ENCODE measurements at places on chromosomes 13 and 19.

DNA sequence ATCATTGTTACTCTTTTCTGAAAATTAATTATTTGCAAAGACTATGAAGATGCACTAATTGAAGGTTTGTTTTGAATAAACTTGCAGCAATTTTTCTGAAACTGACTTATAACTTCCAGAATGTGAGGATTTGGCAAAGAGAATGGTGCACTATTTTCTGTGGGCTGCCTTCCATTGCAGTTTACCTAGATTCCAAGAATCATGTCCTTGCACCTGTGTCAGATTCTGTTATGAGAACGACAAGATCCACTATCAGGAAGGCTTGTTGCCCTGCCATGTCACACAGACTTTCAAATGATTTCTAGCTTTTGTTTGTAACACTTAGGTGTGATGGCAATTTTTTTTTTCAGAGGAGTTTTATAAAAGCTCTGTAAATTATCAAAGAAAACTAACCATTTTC is 5.6 kb upstream of the SLAIN1 start:
- no peaks in the 10 kb centered on the region for H3K4me1 ChIP-seq
- DNase-seq: no peak
- H3K4me3 ChIP-seq: no peak overlapping the region

- H3K27ac ChIP-seq: no peak overlapping the region
- no peaks in the 10 kb centered on the region for H3K36me3 ChIP-seq
- peaks cover 4% of the 10 kb centered on the region for H3K4me1 ChIP-seq
- no peak for DNase-seq
- H3K27me3 ChIP-seq: no peaks in the 10 kb centered on the region
Measured at GRCh38 chr13:114140131-114140905, 7.9 kb upstream of the RASA3 start.

DNA sequence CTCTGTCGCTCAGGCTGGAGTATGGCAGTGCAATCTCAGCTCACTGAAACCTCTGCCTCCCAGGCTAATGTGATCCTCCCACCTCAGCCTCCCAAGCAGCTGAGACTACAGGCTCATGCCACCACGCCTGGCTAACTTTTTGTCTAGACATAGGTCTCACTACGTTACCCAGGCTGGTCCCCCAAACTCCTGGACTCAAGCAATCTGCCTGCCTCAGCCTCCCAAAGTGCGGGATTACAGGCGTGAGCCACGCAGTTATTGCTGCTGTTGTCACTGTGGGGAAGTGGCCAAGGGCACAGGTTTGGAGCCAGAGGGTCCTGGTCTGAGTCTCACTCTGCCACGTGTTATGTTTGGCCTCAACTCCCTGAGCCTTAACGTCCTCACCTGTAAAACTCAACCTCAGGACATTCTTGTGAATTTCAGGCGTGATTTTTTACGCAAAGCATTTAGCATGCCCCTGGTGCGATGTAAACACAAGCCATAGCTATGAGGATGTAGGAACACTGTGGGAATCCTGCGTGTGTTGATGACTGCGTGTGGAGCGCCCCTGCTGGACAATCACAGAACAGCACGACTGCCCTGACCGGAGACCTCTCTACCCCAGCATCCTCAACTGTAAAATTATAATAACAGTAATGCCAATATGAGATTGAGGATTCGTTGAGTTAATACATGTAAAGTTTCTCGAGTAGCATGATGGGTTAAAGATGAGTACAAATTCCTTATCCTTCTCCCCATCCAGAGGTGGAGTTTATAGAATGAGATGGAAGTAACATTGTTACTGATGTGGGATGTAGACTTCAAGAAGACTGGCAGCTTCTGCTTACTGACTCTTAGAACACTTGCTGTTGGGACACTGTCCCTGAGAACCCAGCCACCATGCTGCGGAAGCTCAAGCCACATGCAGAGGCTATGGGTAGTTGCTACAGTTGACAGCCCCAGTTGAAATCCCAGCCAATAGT is 41.8 kb upstream of the PNMA8B start:
- H3K27me3 ChIP-seq: no peaks in the 10 kb centered on the region
- H3K27ac ChIP-seq: no peak overlapping the region
- H3K36me3 ChIP-seq: no peaks in the 10 kb centered on the region
- H3K4me1 ChIP-seq: no peaks in the 10 kb centered on the region

GRCh38 chr13:21894703-21895699 is 224.1 kb downstream of the FGF9 start:
- H3K27ac ChIP-seq: no peak overlapping the region
- no peaks in the 10 kb centered on the region for H3K4me1 ChIP-seq
- no peaks in the 10 kb centered on the region for H3K36me3 ChIP-seq
- H3K27me3 ChIP-seq: no peaks in the 10 kb centered on the region
- DNase-seq: no peak

- no peaks in the 10 kb centered on the region for H3K27me3 ChIP-seq
- H3K4me1 ChIP-seq: peaks cover under 1% of the 10 kb centered on the region
- no peak for DNase-seq
- no peak overlapping the region for H3K27ac ChIP-seq
- H3K36me3 ChIP-seq: no peaks in the 10 kb centered on the region
- no peak overlapping the region for H3K4me3 ChIP-seq
Measured at GRCh38 chr19:14305706-14306105, 75.5 kb upstream of the ADGRE5 start.
